Activated CD4-positive, alpha-beta T cell treated with anti-CD3 and anti-CD28 coated beads for 24 hours (primary cell): ENCODE measurements at places on chromosomes 4 and X.

GRCh38 chr4:19684084-19684483 lies 567.6 kb upstream of the SLIT2 start:
- no peak for DNase-seq

DNA sequence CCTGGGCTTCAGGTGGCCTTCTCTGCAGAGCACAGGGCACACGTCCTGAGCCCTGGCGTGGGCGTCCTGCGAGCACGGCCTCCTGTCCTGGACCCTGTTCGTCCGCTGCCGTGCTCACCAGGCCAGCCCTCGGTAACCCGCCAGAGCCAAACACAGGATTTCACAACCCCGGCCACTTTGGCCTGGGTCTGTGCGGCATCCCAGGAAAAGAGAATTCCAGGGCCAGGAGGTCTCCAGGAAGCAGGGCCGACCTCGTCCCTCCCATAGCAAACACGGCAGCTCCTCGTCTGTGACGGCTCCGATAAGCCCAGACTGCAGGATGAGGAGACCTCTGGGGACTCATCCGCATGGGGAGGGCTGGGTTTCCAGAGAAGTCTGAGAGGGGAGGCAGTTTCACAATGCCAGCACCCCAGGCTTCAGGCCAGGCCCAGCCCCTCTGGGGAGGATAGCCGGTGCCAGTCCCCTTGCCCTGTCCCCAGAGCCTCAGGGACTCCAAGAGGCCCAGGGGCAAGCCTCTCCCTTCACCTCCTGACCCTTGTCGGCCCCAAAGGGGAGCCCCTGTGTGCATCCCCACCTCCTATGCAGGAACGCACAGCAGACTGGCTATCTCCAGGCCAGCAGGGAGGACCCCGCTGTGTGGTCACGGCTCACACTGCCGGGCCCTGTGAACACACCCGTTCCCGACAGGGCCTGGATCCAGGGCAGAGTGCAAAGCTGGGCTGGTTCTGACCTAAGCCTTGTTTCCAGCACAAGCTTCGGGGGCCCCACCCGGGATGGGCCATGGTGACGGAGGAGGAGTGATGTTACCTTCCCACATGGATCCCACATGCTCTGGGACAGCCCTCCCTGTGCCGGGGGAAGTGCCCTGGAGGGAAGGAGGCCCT lies 22.3 kb upstream of the HTRA3 start:
- DNase-seq, result no peak

DNA sequence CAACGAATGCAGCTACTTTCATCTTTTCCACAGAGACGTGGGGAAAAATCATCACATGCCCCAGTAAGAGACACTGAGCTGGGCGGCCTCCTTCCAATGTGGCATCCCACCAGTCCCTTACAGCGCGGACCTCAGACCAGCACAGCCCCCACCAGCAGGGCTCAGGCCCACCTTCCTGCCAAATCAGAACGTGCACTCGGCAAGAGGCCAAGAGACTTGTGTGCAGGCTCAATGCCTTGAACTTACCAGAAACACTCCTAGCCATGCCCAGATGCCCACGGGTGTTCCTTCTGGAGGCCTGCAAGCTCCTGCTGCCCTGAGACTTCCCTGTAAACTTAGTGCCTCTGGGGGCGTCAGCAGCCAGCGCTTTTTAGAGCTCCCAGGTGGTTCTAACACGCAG lies 31.2 kb downstream of the WDR1 start:
- DNase-seq, result no peak

DNA sequence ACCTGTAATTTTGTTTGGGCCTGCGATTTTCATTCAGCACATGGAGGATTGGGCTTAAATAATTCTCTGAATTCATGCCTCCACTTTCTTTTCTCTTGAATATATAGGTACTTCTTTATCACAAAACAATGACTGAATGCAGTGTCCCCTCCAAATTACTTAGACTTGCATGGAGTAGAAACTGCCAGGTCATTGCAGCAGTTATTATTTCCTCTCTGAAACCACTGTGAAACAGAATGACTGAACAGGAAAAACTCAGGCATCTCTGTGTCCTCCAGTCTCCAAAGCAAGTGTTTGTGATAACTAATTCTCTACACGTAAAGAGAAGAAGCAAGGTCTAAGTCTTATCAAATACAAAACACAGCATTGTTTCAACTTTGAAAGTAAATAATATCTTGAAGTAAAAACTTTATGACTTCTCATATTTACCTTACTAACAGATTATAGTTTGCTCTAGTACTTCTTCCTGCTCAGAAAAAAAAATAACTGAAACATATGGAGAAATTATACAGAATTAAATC lies 144.5 kb upstream of the DIAPH2 start:
- no peak for DNase-seq
